ENCODE measurements at places on chromosomes 2 and 18.

- no peak for DNase-seq
Measured at GRCh38 chr2:205405194-205405593, 277.1 kb upstream of the NRP2 start.

DNA sequence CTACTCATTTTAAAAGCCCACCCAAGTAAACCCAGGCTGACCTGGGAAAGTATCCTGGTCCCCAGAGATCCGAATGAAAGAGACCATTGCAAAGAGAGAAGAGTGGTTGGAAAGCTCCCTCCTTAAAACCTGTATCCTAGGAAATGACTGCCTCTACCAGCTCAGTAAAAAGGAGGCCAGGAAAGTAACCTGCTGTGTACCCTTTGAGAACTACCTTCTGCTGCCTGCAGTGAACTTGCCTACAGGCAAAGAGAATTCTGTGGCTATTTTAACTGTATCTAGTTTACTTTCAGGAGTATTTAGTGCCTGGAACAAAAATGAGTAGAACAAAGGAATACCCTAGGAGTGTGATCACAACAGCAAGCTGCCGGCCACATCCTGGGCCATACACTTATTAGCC lies 641.7 kb upstream of the NRXN1 start:
- no peak for DNase-seq

- DNase-seq, result no peak
Measured at GRCh38 chr2:203871371-203871983, 3.9 kb downstream of the CTLA4 start.

GRCh38 chr2:142865924-142866323 lies 11.5 kb upstream of the KYNU start:
- DNase-seq, result no peak

DNA sequence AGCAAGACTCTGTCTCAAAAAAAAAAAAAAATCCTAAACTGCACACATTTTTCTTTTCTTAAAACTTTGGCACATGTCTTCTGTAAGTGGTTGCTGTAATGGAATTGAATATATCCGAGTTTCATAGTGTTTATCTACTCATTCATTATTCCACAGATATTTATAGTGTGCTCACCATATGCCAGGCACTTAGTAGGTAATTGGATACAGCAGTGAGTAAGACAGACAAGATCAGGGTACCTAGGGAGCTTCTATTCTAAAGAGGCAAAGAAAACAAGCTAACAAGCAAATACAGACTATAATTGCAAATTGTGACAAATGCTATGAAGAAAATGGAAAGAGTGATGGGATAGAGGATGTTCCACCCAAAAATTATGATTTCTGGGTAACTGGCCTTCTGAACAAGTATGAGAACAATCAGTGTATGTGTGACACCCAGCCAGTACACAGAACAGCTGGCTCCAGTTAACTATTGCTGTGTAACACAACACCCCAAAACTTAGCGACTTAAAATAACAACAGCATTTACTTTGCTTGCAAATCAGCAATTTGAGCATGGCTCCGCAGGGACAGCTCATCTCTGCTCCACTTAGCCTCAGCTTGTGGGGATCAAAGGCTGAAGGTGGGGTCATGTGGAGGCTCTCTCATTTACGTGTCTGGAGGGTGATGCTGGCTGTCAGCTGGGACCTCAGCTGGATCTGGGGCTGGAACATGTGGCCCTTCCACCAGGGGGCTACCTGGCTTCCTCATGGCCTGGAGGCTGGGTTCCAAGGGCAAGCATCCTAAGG lies 224.9 kb downstream of the INSIG2 start:
- no peak for DNase-seq

DNA sequence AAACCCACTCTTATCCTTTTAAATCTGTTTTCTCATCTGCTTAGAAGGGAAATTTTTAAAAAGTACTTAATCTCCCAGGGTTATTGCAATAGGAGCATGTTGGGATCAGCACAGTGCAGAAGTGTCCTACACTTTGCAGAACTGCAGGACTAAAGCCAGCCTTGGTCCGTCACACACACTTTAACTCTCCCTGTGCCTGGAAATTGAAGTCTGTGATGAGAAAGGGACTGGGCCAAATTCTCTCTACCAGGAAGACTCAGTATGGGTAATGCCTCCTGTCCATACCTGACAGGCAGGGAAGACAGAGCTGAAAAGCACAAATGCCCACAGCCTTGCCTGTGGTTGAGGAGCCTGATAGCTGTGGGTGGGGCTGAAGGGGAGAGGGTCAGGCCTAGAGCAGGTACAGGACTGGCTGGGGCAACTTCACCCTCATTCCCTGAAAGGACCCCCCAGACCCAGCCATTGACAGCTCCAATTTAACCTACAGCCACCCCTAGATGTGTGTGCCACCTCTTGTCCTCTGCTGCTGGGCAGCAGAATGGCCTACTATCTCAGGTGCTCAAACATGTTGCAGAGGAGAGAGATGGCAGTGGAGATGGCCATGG lies 377.2 kb upstream of the KLHL29 start:
- DNase-seq, result no peak

GRCh38 chr2:170354388-170354787 lies 176.4 kb downstream of the MYO3B start:
- no peak for DNase-seq

DNA sequence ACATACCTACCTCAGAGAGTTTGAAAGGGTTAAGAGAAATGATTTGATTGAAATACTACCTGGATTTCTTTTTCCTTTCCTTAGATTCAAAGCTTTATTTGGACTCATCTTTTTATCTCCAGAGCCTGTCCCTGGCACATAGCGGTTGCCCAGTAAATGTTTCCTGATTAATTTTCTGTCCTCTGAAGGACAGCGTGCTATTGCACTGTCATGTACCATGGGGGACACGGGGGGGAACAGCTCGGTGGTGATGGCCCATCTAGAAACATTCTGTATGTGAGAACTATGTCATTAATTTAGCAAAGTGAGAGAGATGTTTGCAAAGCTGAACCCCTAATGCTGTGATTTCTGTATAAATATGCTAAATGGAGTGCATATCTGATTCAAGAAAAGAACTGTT lies 26.4 kb upstream of the CABYR start:
- DNase-seq, result no peak

- DNase-seq, result no peak
Measured at GRCh38 chr18:46013484-46014189, 46.5 kb upstream of the EPG5 start.

DNA sequence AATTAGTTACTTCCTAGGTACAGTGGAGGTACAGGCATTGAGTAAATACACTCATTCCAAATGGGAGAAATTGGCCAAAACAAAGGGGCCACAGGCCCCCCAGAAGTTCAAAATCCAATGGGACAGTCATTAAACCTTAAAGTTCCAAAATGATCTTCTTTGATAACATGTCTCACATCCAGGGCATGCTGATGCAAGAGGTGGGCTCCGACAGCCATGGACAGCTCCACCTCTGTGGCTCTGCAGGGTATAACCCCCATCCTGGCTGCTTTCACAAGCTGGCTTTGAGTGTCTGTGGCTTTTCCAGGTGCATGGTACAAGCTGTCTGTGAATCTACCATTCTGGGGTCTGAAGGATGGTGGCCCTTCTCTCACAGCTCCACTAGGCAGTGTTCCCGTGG lies 488.7 kb downstream of the DCDC2C start:
- DNase-seq, result no peak

- DNase-seq, result no peak
Measured at GRCh38 chr2:163044114-163044513, 205.5 kb upstream of the KCNH7 start.

GRCh38 chr2:135227386-135227785 lies 175.3 kb downstream of the RAB3GAP1 start:
- DNase-seq, result no peak

DNA sequence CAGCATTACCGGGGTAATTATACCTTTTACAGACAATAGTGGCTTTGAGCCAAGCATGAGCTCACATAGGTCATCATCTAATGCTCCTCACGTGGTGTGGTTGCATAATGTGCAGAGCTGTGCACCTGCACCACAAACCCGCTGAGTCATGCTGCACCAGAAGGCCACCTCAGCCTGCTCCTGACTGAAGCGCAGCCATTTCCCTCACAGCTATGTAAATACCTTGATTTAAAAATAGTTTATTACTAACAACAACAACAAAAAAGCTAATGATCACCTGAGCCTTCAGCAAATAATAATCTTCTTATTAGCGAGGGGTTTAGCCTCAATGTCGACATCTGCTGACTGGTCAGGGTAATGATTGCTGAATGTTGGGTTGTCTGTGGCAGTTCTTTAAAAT lies 238.8 kb downstream of the MBD5 start:
- no peak for DNase-seq

- peak; percentile 65 for DNase-seq
Measured at GRCh38 chr2:70984576-70985282, 6.3 kb downstream of the ANKRD53 start.

DNA sequence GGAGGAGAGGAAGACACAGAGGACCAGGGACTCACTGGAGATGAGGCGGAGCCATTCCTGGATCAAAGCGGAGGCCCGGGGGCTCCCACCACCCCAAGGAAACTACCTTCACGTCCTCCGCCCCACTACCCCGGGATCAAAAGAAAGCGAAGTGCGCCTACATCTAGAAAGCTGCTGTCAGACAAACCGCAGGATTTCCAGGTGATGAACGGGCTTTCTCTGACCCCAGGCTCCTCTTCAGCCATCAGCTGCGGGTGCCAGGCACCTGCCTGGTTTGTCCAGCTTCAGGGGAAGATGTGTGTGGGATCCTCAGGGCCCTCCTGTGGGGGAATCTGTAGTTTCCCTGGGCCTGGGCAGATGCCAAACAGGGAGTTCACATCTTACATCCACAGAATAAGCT lies 60.4 kb downstream of the DYSF start:
- no peak for DNase-seq

DNA sequence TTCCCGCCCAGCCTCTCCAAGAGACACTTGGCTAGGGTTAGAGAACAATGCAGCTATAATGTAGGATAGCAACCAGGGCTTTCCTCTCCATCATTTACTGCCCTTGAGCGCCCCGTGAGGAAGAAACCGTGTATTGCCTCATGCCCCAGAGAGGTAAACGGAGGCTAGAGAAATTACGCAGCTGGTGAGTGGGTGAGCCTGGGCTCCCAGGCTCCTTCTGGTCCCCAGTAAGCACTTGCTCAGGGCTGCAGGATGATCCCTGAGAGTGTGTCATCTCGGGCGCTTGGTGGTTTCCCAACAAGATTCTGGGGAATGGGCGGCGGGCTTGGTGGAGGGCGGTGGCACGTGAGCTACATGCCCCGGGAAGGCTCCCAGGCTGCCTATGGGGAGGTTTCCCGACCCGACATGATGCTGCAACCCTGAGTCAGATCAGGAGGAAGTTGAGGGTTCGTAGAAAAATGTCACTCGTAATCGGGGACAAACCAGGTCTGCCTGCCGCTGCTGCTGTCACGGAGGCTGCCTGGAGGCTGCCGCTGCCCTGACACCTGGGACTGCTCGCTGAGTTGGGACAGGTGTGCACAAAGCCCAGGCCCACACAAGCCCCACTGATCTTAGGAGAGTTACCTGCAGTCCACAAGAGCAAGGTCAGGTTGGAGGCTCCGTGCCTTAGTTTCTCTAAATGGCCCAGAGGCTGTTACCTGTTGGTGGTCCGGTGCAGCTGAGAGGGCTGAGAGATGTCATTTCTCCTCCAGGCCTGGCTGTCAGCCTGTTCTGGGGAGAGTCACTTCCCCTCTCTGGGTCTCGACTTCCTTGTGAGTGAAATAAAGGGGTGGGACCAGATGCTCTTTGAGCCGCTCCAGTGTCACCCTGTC lies at the start of gene GPR55:
Gene GPR55, minus strand, starts transcription at position 773 of the 872 bp plus-strand sequence. CDS start 14,280 bp downstream, outside the sequence.
- DNase-seq, result no peak

- DNase-seq, result no peak
Measured at GRCh38 chr18:24071029-24071428, 56.5 kb downstream of the TTC39C start.

- no peak for DNase-seq
Measured at GRCh38 chr2:120439637-120440384, 93.9 kb downstream of the INHBB start.

- DNase-seq, result no peak
Measured at GRCh38 chr18:79578396-79579260, 101.0 kb upstream of the CTDP1 start.
